Cortex of kidney (tissue), 1 donor: ENCODE measurements at places on chromosomes 5 and 9.

- DNase-seq, result no peak
These were observed 170.5 kb downstream of the ARHGEF28 start for GRCh38 chr5:73796164-73797131.

DNA sequence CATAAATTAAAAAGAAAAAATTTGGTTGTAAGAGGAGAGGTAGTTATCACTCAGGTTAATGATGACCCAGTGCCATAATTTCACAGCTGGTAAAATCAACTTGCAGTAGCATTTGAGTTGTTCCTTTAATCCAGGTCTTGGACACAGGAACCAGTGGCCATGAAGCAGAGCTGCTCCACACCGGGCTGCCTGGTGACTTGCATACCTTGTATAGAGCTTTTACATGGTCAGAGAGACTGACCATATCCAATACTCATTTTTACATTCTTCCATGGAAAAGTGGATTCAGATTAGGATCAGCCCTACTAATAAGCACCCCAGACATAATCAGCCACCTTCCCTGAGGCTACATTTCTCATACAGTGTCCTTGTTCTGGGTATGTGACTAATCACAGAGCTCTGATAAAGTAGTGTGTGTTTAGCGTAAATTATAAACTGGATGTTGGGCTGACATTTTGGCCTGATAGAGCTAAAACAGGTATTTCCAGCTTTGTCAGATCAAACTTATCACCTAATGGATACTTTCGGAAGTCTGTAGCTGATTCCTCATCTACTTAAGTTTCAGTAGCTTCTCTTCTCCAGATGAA is 77.0 kb upstream of the ZSWIM6 start:
- DNase-seq, result no peak

GRCh38 chr9:4836676-4837075 is 43.9 kb downstream of the RCL1 start:
- DNase-seq, result no peak

DNA sequence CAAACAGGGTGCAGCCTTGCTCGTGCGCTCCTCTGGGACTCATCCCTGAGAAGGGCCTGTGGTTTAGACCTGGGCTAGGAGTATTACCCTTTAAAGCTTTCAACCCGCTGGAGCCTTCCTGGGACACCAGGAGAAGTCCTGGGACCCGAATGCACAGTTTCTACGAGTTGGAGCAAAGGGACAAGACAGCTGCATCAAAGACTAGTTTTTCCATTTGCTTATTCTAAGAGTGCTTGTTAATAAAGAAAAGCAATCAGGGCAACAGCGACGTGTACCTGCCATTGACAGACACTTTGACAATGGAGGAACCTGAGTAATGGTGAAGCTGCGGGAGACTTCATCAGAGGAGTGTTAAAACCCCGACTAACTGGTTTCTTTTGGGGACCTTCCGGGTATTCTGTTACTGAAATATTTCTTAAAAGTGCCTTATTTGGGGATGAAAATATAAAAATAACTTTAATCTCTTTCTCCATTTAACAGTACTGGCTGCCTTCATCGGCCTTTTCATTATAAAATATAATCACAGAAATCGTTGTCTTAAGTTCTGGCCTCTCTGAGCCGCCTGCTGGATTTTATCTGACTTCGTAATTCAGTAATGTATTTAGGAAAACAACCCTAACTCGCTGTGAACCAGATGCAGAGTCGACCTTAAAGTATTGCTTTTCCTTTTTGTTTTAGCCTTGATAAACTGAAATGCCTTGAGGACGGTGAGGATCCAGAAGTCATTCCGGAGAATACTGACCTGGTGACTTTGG is 732 bp downstream of the SNAPC3 start:
- DNase-seq, result no peak

GRCh38 chr5:97529354-97529985 is 346.4 kb upstream of the RIOK2 start:
- no peak for DNase-seq

- no peak for DNase-seq
These were observed 109.0 kb downstream of the FAM174A start for GRCh38 chr5:100644185-100644584.
